Esophagus squamous epithelium (tissue), 5 donors: ENCODE measurements at places on chromosomes 2 and 18.
A peak's percentile ranks its signal among the peaks of the same experiment; 100 is the strongest.

DNA sequence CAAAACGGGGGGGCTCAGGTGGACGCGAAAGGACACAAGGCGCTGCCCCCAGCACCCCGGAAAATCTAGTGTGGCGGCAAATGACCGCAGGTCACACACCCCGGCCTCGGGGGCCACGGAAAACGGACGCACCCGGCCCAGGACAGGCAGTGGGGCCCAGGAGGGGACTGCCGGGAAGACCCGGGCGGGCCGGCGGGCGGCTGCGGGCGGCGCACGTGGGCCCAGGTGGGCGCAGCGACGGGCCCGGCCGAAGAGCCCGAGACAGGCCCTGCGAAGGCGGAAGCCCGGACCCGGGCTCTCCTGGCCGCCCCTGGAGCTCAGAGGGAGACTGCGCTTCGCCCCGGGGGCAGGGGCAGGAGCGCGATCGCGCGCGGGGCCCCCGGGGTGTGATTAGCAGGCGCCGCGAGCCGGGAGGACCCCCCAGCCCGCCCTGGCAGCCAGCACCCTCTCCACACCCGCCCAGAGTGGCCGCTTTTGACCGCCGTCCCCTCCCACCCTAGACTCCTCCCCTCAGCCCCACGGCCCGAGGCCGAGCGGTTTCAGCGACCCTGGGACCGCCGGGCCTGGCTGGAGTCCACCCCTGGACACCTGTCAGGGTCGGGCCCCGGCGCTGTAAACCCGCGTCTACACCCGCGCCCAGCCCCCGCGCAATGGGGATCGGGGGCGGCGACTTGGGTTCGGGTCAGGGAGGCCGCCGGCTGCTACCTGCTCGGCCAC, 773 bp downstream of the MBP start:
- DNase-seq, result no peak

- DNase-seq, result no peak
These were observed 92.8 kb downstream of the HDAC4 start for GRCh38 chr2:239307921-239308613.

- DNase-seq, result no peak
These were observed 421.6 kb downstream of the SOX11 start for GRCh38 chr2:6113786-6114185.

- no peak for DNase-seq
These were observed 24.0 kb downstream of the SERPINB7 start for GRCh38 chr18:63799189-63799588.

GRCh38 chr18:47187721-47188120, 11.6 kb upstream of the IER3IP1 start:
- DNase-seq, result no peak

- DNase-seq, result no peak
These were observed 82.8 kb downstream of the AFF3 start for GRCh38 chr2:100059638-100060037.

- DNase-seq, result no peak
These were observed 5.2 kb downstream of the DYSF start for GRCh38 chr2:71458413-71459083.

GRCh38 chr2:98465456-98466226, 21.0 kb downstream of the INPP4A start:
- no peak for DNase-seq

GRCh38 chr2:191479680-191480023, 198.3 kb upstream of the NABP1 start:
- no peak for DNase-seq

DNA sequence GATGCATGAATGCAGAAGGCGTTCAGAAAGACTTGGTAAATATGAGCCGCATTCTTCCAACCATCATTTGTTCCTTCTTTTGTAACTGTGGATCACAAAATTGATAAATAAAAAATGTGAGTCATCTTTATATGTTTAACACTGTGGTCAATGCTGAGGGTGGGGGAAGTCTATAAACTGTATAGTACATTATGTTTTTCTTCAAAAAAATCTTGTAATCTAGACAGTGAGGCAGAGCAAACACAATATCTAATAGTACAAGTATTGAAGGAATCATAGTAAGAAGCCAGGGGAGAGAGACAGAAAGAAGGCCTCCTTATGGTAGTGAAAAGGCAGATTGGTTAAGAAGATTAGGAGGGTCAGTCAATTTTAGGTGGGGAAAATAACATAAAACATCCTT, 30.7 kb upstream of the CALCRL start:
- no peak for DNase-seq

GRCh38 chr2:69269330-69269729, 117.7 kb downstream of the GFPT1 start:
- DNase-seq, result no peak

GRCh38 chr2:10584843-10585475, 104.8 kb downstream of the NOL10 start:
- DNase-seq, result no peak

GRCh38 chr2:100071335-100072043, 70.9 kb downstream of the AFF3 start:
- DNase-seq, result no peak

DNA sequence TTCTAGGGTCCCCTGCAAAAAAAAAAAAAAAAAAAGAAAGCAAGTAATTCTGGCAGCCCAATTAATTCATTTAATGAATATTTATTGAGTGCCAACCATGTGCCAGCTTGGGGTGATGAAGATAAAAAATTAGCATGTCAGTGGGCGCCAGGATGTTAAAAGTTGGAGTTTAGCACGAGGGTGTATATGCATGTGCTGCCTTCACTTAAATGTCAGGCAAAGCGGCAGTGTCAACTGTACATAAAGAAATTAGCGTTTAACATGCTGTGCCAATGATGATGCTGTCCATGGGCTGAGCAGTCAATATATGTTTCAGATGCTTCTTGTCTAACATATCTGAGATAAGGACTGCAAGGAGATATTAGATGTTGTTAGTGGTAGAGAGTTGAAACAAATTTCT, 49.5 kb downstream of the ASAP2 start:
- DNase-seq, result no peak

DNA sequence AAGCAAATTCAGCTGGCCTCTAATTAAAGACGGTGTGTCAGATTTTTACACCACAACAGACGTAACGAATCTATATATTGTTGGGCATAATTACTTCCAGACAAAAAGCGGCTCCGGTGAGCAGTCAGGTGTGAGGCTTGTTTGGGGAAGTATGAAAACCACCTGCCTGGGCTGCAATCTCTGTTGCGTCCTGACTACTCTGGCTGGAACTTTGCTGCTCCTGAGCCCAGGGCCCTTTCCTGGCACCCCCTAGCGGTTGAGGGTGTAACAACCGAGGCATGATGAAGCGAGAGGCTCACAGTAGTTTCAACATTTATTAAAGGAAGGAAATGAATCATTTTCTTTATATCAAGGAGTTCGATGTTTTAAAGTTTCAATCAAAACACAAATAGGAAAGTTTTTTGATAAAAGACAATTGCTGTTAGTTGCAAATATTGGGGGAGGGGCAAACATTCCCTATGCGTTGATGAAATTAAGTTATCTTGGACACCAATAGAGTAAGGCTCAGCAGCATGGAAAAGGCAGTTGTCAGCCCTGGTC, 10.6 kb upstream of the ITGB6 start:
- DNase-seq, result no peak

DNA sequence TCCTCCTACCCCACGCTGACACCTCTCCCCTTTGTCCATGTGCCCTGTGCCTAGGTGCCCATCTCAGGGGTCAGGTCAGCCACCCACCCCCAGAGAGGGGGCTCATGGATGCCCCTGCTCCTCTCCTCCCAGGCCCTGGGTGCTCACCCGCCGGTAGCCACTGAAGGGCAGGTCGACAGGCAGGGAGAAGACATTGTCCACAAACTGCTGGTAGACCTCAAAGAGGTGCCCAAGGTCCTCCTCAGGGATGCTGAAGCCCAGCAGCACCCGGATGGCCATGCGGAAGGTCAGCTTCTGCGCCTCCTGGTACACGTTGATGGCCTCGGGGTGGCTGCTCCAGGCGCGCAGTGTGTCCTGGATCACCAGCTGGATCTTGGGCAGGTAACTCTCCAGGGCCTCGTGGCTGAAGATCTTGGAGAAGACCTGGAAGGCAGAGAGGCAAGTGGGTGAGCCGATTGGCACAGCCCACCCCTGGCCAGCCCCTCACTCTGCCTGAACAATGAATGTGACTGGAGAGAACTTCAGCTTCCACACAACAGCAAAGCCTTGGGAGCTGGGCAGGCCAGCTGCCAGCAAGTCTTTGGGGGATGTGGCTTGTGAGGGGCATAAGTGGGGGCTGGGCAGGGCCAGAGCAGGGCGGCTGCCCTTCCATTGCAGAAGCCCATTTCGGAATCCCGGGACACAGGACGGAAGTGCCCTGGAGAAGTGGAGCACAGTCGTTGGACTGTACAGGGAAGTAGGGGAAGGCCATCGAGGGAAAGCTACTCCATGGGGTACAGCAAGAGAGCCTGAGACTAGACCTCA, 12.5 kb downstream of the CYP26B1 start:
- no peak for DNase-seq

GRCh38 chr18:45755934-45756333, 32.0 kb downstream of the SLC14A1 start:
- DNase-seq, result no peak

GRCh38 chr2:172214252-172214651, 111.6 kb upstream of the DLX2 start:
- DNase-seq, result no peak

- DNase-seq, result no peak
These were observed 14.7 kb upstream of the ARPC2 start for GRCh38 chr2:218202266-218202665.

GRCh38 chr2:219658196-219658846, 30.9 kb downstream of the SLC4A3 start:
- DNase-seq, result no peak

- DNase-seq, result no peak
These were observed 38.8 kb downstream of the GULP1 start for GRCh38 chr2:188330316-188331053.

DNA sequence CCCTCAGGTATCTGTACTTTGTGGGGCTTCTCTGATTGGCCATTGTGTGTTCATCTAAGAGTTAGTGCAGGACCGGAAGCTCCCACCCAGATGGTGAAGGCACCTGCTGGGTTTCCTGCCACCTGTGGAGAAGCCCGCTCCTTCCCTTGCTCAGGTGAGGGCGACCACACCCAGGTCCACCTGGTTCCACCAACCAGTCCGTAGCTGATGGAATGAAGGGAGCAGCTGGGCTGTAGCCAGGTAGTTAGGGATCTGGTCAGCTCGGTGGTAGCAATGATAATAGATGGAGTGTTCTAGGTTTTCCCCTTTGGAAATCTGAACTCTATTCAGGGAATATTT, 16.0 kb downstream of the SH3BP4 start:
- DNase-seq, result no peak

- DNase-seq, result no peak
These were observed 80.6 kb upstream of the UXS1 start for GRCh38 chr2:106274668-106275067.

- peak; percentile 0 for DNase-seq
These were observed 21.3 kb downstream of the HNRNPLL start for GRCh38 chr2:38581193-38582147.

GRCh38 chr2:167383610-167384194, 495.4 kb downstream of the XIRP2 start:
- no peak for DNase-seq

- DNase-seq, result no peak
These were observed 23.1 kb upstream of the DSG3 start for GRCh38 chr18:31424383-31424988.

- DNase-seq, result no peak
These were observed 45.3 kb downstream of the RBKS start for GRCh38 chr2:27844821-27845255.

DNA sequence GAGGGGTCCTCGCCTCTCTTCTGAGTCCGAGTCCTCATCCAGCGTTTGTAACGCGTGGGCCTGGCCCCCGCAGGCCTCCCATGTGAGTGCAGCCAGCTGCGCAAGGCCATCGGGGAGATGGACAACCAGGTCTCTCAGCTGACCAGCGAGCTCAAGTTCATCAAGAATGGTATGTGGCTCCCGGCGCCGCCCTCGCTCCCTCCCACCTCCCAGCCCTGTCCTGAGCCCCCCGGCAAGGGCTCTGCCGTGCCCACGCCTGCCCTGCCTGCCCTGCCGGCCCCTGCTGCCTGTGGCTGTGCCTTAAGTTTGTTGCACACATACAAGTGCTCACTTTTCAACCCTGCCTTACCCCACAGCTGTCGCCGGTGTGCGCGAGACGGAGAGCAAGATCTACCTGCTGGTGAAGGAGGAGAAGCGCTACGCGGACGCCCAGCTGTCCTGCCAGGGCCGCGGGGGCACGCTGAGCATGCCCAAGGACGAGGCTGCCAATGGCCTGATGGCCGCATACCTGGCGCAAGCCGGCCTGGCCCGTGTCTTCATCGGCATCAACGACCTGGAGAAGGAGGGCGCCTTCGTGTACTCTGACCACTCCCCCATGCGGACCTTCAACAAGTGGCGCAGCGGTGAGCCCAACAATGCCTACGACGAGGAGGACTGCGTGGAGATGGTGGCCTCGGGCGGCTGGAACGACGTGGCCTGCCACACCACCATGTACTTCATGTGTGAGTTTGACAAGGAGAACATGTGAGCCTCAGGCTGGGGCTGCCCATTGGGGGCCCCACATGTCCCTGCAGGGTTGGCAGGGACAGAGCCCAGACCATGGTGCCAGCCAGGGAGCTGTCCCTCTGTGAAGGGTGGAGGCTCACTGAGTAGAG, 14.4 kb upstream of the ALLC start:
- no peak for DNase-seq
